NCI-H460 (cell line): ENCODE measurements at places on chromosomes 2 and 18. TPM values are rescaled to one million over a fixed set of nuclear protein-coding genes. Genes with fewer than 3 reads are reported as not detected.

The LRATD1 gene
- 2.5 and 2.6 TPM in 2 replicates for total RNA-seq

The PXDN gene
- 25.1 and 28.9 TPM in 2 replicates for total RNA-seq

The MYO3B gene
- not detected in 2 replicates for total RNA-seq

GRCh38 chr2:239696559-239697207, 295.9 kb upstream of the HDAC4 start:
- DNase-seq, result no peak

DNA sequence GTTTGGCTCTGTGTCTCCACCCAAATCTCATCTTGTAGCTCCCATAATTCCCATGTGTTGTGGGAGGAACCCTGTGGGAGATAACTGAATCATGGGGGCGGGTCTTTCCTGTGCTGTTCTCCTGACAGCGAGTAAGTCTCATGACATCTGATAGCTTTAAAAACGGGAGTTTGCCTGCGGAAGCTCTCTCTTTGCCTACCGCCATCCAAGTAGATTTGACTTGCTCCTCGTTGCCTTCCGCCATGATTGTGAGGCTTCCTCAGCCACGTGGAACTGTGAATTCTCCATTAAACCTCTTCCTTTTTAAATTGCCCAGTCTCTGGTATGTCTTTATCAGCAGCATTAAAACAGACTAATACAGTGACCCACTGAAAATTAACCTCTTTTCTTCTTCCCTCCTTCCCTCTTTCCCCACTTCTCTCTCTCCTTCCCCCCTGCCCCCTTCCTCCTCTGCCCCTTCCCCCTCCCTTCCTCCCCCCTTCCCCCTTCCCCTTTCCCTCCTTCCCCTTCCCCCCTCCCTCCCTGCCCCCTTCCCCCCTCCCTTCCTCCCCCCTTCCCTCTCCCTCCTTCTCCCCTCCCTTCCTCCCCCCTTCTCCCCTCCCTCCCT, 818.8 kb downstream of the SLC4A3 start:
- no peak for DNase-seq

- DNase-seq, result no peak
Measured at GRCh38 chr2:168231609-168232241, 15.7 kb downstream of the STK39 start.

DNA sequence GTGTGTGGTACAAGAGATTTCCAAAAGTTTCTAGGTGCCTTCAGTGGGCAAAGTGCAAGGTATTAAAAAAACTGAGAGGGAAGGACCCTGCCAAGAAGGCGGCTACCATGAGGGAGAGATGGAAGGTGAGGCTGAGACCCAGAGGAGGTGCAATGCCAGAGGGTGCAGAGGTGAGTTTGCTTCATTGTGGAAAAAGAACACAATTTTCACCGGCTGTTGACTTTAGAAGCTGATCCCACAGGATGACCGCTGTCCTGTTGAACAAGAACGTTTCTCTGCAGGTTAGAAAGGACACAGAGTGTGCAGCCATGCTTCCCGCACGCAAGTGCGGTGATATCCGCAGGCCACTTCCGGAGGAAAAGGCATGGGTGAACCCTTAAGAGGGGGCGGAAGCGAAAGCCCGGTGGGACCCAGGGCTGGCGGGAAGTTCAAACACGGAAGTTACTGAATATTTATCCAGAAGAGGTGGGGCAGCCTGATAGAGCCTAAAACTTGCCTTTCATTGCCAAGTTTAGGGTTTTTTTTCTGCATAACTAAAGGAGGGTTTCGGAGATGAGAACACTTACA, 16.6 kb downstream of the SP110 start:
- DNase-seq, result no peak

GRCh38 chr2:74020702-74021406, 36.1 kb downstream of the TET3 start:
- DNase-seq, result no peak
